ENCODE measurements at places on chromosomes 16 and 17.

DNA sequence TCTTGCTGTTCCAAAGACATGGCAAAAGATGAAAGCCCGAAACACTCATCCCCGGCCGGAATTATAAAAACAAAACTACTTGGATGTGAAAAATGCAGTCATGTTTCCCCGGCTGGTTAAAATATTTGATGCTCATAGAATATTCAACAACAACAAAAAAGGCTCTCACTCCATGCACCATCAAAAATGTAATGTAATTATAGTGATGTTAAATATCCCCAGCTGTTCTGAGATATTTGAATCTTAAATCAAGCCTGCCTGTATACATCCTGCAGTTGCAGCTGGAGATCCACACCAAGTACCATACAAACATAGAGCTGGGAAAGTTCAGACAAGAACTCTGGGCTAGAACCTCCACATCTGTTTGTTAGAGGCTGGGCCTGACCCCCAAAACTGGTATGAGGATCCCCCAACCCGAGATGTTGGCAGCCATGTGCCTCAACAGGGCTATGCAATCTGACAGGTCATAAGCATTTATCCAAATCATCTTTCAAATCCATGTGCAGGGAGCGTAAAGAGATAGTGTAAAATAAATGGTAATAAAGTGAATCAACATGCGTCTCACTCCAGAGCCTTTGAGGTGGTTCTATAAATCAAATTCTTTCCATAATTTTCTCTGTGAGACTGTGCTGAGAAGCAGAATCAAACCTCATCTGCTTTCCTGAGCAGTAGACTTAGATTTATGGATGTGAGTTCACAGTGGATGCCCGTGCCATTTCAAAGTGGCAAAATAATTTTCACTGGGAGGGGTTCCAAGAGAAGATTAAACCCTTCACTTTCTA lies 12.7 kb downstream of the ASIC2 start:
- no peak for DNase-seq

DNA sequence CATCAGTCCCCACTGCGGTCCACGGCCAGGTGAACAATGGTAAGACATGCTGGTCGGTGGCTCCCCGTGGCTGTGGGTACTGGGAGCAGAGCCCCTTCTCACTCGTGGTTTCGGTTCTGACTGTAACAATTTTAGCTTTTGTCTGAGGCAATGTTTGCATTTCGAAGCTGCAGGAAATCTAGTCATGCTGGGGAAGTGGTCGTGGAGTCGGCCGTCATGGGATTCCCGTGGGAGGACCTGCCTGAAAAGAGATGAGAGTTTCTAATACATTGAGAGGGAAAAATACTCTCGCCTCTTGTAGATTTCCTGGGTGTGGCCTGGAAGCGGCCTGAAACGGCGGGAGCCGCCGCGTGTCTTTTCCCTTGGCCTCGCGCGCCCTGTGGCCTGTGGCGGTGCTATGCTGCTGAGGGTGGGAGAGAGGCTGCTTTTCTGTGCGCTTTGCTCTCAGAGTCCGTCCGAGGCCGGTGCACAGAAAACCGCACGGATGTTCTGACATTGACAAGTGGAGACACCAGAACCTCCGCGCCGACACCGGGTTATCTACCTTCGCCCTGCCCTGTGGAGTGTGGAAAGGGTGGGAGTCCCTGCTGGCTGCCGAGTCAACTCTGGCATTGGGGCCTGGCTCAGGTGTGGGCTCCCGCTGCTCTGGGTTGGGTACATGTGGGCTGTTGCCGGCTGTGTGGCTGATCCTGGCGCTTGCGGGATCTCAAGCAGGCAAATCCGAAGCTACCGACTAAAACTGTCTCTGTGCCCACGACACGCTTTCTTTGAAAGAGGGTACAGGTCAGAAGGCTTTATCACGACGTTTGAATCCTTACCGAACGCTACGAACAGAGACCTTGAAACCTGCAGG lies 60.8 kb downstream of the WDR45B start:
- no peak for DNase-seq

DNA sequence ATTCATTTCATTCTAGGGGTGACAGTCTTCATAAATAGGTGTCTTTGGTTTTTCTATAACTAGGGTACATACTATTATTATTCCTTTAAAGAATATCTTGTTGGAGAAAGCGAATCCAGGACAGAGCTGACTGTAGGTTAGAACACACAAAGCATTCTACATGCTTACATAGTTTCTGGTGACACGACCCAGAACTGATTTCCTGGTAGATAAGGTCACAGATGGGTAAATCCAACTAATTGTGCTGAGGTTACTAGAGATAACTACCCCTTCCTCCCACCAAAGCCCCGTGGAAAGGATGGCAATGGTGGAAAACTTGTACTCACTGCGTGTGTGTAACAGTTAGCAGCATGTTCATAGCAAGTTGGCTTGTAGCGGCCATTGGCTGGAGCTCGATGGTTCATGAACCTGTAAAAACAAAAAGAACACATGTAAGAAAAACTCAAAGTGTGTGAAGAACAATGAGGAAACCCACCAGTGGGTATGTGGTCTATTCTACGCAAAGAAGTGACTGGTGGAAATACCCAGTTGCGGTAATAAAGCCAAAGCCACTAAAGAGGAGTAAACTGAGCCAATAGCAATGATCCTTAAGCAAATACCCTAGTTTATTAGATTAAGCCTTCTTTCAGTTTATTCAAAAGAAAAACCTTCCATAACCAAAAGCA lies 7.7 kb downstream of the MMD start:
- no peak for DNase-seq

GRCh38 chr16:56411624-56412023 lies 13.7 kb downstream of the AMFR start:
- no peak for DNase-seq

GRCh38 chr16:55059146-55059545 lies 128.5 kb downstream of the IRX5 start:
- DNase-seq: no peak

- DNase-seq: no peak
Observed at GRCh38 chr17:82895087-82895486, 55.3 kb upstream of the ZNF750 start.

GRCh38 chr16:77238593-77238992 lies 39.4 kb downstream of the SYCE1L start:
- no peak for DNase-seq

DNA sequence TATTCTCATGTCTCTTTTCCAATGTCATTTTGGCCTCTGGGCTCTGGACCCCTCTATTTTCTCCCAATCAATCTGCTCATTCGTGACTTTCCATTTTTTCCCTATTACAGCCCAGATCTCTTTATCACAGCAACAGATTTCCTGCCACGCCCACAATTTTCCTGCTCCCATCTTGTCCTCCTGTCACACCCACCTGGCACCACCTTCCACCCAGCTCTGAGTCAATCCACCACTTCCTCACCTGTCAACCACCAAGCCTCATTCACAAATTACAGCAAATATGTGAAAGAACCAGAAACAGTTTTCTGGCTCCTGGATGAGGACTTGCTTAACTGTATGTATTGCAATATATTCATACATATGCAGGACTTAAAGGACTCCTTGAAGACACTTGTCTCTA lies 311.3 kb downstream of the GRIN2A start:
- DNase-seq: no peak

GRCh38 chr17:68775318-68775717 lies 174.2 kb upstream of the FAM20A start:
- no peak for DNase-seq

DNA sequence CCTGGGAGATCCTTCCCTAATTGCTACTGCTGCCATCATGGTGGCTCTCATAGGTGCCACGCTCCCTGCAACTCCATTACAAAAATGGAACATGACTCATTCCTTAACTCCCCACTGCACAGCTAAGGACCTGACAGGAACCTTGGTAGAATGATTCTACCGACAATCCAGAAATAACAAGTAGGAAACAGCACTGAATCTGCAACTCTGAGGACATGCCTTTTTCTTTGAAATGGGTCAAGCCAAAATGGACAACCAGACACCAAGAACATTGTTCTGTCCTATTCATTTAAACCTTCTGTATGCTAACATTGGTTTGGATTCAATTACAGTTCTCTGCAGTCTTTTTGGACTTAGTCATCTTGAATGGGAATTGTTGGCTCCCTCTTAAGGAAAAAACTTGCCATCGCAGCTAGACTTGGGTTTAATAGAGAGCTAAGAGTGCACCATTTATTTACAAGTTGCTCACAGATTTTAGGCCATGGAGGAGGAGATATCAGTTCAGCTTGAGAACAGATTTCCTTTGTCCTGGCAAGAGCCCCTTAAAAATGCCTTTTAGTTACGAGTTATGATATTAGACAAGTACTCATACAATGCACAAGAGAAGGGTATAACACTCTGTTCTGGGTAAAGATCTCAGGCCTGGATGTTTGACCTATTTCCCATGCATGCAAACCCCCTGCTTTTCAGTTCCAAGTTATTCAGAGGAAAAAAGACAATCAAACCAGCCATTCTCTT lies 20.9 kb upstream of the NSRP1 start:
- no peak for DNase-seq

GRCh38 chr16:13036600-13036999 lies 135.2 kb downstream of the SHISA9 start:
- no peak for DNase-seq

All from occipital lobe (tissue), 3 donors.